Parietal lobe (tissue), 2 donors: ENCODE measurements at places on chromosomes 3 and 15. TPM values are rescaled to one million over a fixed set of nuclear protein-coding genes. Genes with fewer than 3 reads are reported as not detected.

SETD5 gene
- total RNA-seq = 113 TPM

UPK1B gene
- total RNA-seq = not detected

RBM6 gene
- total RNA-seq = 213 TPM

CCR4 gene
- not detected for total RNA-seq

LMAN1L gene
- not detected for total RNA-seq

TMC3 gene
- total RNA-seq = 0.31 TPM

PPP2R3A gene
- 44.8 TPM for total RNA-seq

LYZL4 gene
- total RNA-seq = not detected

CASR gene
- 0.31 TPM for total RNA-seq

SEMA3F gene
- total RNA-seq = 11.3 TPM

GATM gene
- total RNA-seq = 128 TPM

MED12L gene
- 21.0 TPM for total RNA-seq

SLC22A14 gene
- total RNA-seq = 1.3 TPM

SMCO1 gene
- total RNA-seq = not detected

SMARCC1 gene
- 128 TPM for total RNA-seq

MUSTN1 gene
- not detected for total RNA-seq

SSUH2 gene
- 1.3 TPM for total RNA-seq

VPS8 gene
- 285 TPM for total RNA-seq

TMEM62 gene
- total RNA-seq = 54.8 TPM

CHRNA3 gene
- total RNA-seq = 0.31 TPM

LRTM1 gene
- not detected for total RNA-seq

ACTRT3 gene
- 2.8 TPM for total RNA-seq

CELSR3 gene
- 67.9 TPM for total RNA-seq

IL17RD gene
- 63.5 TPM for total RNA-seq

EPHB3 gene
- total RNA-seq = 5.3 TPM

GRM7 gene
- total RNA-seq = 126 TPM

RGMA gene
- 16.6 TPM for total RNA-seq

SI gene
- total RNA-seq = not detected

PLA2G4D gene
- total RNA-seq = not detected

SLC22A13 gene
- 1.3 TPM for total RNA-seq

KCNAB1 gene
- 14.1 TPM for total RNA-seq

TRH gene
- total RNA-seq = 1.6 TPM

ARPIN gene
- 21.6 TPM for total RNA-seq
